B cell (primary cell): ENCODE measurements at places on chromosomes 2 and 18. TPM values are rescaled to one million over a fixed set of nuclear protein-coding genes. Genes with fewer than 3 reads are reported as not detected.

- peak; percentile 65 for DNase-seq
These were observed 54.9 kb upstream of the CAPN13 start for GRCh38 chr2:30862054-30862651.

GRCh38 chr2:72895759-72896281 lies 8.6 kb downstream of the SPR start:
- no peak for DNase-seq

- DNase-seq: no peak
These were observed 444.2 kb downstream of the EIPR1 start for GRCh38 chr2:2933426-2933825.

DNA sequence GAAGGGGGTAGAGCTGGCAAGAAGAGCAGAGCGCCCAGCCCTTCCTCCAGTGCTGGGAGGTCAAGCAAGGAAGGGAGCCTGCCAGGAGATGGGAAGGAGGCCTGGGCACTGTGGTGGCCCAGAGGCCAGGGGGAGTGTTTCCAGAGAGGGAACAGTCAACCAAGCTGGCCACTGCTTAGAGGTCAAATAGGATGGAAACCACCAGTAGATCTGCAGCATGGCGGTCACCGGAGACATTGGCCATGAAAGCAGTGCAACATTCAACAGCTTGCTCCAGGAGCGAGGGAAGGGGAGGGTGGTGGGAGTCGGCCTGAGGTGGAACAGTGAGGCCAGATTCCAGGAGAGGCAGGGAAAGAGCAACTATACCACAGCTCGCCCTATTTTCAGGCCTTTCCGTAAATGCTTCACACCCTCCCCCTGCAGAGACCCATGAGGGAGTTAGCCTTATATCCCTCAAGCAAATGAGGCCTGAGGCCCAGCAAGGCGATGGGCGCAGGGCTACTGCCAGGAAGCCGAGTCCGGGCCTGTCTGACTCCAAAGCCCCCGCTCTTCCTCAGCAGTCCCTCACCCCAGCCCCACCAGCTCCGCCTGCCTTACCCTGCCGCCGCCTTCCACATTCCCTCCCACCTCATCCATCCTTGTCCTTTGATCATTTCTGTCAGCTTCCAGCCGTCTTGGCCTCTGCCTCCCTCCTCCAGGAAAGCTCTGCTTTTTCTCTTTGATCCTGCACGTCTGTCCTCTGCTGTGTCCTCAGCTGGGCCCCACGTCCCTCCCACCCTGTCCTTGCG lies 17.0 kb downstream of the KCNK3 start:
- no peak for DNase-seq

Gene KIF3C
- total RNA-seq: 4.0 and 6.9 TPM in 2 replicates

GRCh38 chr2:17538844-17539554 lies 1.5 kb upstream of the VSNL1 start:
- DNase-seq: no peak

DNA sequence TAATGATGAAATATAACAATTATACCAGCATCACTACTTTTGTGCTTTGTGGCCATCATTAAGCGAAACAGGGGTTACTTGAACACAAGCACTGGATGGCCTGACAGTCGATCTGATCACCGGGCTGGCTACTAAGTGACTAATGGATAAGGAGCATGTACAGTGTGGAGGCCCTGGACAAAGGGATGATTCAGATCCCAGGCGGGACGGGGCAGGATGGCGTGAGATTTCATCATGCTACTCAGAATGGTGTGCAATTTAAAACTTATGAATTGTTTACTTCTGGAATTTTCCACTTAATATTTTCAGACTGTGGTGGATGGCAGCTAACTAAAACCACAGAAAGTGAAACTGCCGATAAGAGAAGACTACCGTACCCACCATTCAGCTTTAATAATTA lies 7.0 kb upstream of the CLIP4 start:
- no peak for DNase-seq

Gene KIF1A
- total RNA-seq: not detected in 2 replicates

GRCh38 chr18:55577812-55578539 lies 10.0 kb downstream of the TCF4 start:
- peak; percentile 41 for DNase-seq

DNA sequence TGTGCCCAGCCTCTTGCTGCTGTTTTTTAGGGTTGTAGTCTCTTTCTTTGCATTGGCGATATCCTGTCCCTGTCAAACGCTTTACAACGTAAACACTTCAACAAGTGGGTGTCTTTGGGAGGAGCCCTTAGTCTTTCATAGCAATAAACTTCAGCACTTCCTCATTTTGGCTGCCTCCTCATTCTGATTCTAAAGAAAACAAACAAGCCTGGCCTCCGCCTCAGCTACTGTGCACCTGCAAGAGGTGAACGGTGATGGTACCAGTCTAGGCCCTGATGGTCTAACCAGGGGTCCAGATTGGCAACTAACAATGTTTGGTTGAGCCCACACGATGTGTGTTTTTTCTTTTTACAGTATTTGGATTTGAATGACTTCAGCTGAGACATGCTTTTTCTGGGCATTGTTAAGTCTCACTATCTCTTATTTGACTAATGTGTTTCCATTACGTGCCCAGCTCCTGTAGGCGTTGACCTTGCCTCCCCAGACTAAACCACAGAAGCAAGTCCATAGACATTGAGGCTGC lies 53.2 kb upstream of the CUL3 start:
- peak; percentile 75 for DNase-seq

- no peak for DNase-seq
These were observed 245.3 kb downstream of the STK39 start for GRCh38 chr2:168002021-168002553.

GRCh38 chr2:31319406-31320175 lies 85.6 kb downstream of the EHD3 start:
- DNase-seq: peak; percentile 34

- DNase-seq: no peak
These were observed 87.2 kb downstream of the UXS1 start for GRCh38 chr2:106106622-106107508.

Gene SERPINB11
- not detected in 2 replicates for total RNA-seq

- DNase-seq: no peak
These were observed 171.1 kb upstream of the UNC80 start for GRCh38 chr2:209600341-209601171.
